ENCODE measurements at places on chromosomes 2 and 18.

DNA sequence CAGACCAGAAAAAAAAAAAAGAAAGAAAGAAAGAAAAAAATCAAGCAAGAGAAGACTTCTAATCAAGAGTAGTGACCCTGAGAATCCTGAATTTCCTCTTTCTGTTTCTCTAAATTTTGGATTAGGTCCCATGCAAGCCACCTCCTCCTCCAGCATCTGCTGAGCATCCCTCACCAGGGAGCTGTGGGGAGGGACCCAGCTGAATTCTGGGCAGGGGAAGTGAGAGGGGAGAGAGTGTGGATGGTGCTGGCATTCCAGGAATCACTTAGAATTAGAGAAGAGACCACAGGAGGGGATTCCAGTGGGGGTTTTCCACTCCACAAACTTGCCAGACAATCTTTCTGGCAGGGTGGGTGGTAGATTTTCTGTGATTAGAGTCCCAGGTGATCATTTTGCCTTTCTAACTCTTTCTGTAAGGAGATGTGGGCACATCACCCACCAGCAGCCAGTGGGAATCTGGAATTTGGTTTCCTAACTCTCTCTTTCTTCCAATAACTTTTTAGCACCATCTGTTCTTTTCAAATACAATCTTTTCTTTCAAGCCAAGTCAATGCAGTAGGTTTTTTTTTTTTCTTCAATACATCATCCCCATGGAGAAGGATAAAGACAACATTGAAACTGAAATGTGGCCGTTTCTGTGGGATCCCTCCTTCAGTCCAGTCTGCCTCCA is 279.2 kb downstream of the CLIP4 start:
- no peak for DNase-seq

- DNase-seq, result no peak
Observed at GRCh38 chr2:43050866-43051265, 175.5 kb downstream of the ZFP36L2 start.

DNA sequence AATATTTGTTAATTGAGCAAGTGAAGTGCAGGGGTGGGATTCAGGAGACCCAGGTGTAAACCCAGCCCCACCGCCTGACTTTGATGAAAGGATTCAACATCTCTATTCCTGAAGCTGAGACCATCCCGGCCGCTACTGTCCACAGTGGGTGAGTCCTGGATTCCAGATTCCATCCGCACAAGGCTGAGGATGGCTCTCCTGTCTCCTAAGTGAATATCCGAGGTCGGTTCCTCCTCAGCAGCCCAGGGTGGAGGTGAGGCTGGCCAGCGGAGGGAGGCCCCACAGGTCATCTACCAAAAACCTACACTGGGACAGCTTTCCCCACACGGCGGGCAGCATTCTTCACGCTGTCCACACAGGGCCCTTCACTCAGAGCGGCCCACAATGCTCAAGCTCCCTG is 57.6 kb downstream of the ACKR3 start:
- DNase-seq, result no peak

GRCh38 chr2:239315308-239315707 is 85.5 kb downstream of the HDAC4 start:
- peak; percentile 6 for DNase-seq

GRCh38 chr2:144526831-144527230 is 6.9 kb upstream of the ZEB2 start:
- DNase-seq, result no peak

- DNase-seq, result no peak
Observed at GRCh38 chr2:134461511-134461910, 207.6 kb downstream of the MGAT5 start.

DNA sequence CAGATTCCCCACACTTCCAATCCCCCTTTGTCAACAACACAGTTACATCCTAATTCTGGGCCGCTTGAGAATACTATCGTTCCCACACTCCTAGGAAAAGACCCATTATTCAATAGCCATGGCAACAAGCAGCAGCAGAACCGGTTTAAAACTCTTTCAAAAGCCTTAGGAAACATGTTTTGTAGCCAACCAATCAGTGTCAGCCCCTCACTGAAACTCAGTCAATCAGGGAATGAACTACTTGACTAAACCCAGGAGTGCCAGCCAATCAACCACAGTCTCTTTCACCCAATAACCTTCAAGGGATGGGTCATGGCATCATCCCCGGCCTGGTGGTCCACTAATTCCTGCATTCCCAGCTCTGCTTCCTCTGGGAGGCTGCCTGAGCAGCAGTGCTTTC is 204.8 kb upstream of the HS6ST1 start:
- no peak for DNase-seq

DNA sequence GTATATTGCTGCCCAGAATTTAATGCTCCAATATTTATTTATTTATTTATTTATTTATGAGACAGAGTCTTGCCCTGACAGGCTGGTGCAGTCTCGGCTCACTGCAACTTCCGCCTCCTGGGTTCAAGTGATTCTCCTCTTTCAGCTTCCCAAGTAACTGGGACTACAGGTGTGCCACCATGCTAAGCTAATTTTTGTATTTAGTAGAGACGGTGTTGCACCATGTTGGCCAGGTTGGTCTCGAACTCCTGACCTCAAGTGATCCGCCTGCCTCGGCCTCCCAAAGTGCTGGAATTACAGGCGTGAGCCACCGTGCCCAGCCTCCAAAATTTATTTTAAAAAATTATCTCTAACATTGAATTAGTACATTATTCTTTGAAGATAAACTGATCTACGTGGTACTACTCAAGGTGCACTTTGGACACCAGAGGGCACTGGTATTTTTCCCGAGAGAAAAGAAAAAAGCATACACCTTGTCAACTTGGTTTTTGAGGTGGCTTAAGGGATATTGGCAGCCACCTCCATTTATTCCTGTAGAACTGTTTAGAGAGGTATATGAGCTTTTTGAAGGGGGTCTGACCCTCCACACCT is 1.4 kb upstream of the IDH1 start:
- no peak for DNase-seq

DNA sequence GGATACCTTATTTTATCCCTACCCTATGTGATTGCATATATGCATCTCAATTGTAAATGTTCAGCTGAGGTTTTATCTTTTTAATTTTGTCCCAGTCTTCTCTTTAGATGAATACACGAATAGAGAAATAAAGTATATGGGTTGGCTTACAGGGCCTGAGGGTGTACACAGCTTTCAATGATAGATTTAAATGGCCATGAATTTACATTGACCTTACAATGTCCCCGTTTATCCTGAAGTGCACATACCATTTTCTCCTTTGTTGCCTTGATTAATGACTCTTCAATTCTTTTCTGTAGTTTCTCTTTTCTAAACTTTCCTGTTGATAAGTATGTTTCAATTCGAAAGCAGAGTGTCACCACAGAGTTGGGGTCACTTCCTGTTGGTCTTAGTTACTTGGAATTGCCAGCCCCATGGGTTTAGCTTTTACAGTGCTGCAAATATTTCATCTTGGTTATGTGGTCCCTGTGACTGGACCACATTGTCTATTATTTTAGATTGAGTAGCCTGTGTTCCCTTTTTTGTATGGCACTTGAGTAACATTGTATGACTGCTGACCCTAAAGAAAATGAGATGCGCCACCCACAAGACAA is 1616.3 kb upstream of the ACVR2A start:
- DNase-seq, result no peak

GRCh38 chr18:10264260-10264659 is 190.2 kb upstream of the APCDD1 start:
- DNase-seq, result no peak

DNA sequence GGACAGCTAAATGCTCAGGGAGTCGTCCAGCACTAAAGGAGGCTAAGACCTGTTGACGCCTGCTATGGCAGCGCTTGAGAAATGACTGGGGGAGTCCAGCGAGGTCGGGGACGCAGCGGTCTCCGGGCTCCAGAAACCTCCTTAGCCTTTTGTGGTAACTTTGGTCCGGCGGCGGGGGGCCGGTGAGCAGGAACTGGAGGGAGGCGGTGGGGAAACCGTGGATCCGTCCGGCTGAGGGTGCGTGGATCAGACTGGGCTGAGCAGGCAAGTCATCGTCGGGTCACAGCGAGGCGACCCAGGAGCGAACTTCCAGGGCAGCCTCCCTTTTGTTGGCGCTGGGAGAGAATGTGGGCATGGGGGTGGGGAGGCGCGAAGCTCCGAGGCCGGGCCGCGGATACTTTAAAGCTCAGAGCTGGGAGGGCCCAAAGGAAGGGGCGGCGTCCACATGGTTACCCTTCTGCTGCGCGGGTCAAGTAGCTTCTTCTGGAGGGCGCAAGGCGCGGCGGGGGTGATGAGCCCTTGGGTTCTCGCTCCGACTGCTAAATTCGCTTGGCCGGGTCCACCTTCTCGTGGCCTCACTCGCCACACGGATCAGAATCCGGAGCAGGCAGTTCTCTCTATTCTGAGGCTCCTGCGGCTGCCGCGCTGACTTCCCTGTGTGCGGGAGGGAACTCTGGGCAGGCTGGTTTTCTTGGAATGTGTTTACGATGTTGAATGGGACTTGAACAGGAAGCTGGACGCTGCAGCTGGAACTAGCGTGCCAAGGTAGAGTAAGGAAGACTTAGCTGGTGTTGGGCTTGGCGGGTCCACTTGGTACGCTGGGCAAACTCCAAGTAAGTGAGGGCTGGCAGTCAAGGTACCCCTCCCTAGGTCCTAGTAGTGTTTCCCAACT is 920 bp downstream of the GULP1 start:
- peak; percentile 80 for DNase-seq

DNA sequence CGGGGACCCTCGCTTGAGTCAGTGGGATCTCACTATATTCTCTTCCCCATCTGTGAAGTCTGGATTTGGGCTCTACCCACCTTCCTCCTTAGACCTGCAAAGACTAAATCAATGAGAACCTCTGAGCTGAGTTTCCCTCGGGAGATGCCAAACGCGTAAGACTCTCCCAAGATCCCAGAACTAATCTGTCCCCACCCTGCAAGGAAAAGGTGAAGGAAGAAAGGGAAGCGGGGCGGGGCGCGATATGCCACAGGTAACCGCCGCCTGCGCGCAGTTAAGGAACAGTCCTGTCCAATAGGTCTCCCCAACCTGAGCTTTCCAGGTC is 780 bp downstream of the SRD5A2 start:
- no peak for DNase-seq

DNA sequence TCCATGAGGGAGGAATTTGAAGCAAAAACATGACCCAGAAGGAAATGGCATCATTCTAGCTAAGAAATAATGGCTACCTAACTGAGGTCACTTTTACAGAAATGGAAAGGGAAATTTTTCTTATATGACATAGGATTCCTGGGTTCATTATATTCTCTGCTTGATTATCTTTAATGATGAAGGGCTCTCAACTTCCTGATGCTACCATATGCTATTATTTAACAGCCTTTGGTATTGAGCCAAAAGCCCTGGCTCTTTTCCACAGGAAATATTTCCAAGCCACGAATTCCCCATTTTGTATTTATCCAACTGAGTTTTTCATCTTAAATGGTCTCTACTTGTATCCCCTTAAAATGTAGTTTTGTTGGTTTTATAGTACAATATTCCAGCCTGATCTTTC is 63.2 kb upstream of the NPAS2 start:
- DNase-seq, result no peak

DNA sequence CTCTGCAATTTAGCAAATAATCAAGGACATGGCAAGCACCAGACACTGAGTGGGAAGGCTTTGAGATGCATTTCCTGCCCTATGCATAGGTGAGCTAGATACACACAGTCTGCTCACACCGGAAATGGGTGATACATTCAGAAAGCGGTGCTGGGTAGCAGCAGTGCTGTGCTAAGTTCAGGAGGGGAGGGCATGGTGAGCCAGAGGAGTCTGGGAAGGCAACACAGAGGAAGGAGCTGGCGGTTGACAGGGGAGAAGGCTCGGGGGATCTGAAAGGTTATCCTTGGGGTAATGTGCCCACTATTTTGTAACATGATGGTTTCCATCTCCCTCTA is 57.4 kb upstream of the EPAS1 start:
- DNase-seq, result no peak

DNA sequence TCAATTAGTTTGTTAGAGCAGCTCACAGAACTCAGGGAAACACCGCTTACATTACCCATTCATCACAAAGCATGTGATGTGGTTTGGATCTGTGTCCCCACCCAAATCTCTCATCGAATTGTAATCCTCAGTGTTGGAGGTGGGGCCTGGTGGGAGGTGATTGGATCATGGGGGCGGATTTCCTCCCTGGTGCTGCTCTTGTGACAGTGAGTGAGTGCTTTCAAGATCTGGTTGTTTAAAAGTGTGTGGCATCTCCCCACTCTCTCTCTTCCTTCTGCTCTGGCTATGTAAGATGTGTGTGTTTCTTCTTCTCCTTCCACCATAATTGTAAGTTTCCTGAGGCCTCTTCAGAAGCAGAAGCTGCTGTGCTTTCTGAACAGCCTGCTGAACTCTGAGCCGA is 63.5 kb upstream of the AGPS start:
- DNase-seq, result no peak

- no peak for DNase-seq
Observed at GRCh38 chr2:212451786-212452231, 86.8 kb downstream of the ERBB4 start.

- no peak for DNase-seq
Observed at GRCh38 chr2:234292205-234292961, 204.5 kb downstream of the ARL4C start.

DNA sequence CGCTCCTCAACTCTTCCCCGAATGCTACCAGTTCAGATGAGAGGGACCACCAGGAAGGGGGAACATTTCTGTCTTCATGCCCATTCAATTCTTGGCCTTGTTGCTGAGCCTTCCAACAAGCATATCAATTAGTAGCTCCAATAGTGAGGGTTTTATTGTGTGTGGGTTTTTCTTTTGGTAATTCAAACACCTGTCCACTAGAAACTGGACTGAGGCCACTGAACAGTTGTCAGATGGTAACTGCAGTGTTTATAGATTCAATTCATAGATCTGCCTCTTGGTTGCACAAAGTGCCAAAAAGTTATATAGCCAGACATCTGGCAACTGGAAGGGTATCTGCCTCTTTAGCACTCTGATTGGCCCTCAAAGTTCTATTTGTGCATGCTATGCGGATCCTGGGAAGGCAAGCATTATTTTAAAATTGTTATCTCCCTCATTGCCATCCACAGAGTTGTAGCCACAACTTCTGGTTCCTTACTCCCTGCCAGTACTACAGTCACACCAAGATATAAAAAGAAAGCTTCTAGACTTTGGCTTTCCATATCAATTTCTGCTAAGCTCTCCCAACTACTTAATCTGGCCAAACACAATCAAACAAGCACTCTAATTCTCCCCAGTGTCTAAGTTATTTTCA is 83.3 kb upstream of the ZNF521 start:
- DNase-seq, result no peak

Measured in breast epithelium (tissue), 4 donors.